Cortex of kidney (tissue), 1 donor: ENCODE measurements at places on chromosomes 2 and 18.

DNA sequence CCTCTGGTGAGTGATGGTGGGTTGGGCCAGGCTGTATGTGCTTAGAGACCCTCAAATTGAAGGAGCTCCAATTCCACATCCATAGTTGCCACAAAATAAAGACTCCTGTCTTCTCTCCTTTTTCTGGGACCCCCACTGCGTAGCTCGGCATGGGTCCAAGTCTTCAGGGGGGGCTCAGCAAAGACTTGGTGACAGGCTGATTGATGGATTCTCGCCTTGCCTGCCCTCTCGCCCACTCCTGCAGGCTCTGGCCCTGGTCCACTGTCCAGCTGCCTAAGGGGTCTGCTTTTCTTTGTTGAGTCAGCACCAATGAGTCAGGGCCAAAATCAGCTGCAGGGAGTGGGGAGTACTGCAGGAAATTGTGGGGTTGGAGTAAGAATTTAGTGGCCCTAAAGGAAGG, 21.5 kb downstream of the RPL37A start:
- no peak for DNase-seq

GRCh38 chr2:222364285-222364895, 60.0 kb upstream of the SGPP2 start:
- DNase-seq, result no peak

GRCh38 chr2:66432801-66433694, 1.9 kb upstream of the MEIS1 start:
- DNase-seq, result peak; percentile 18

DNA sequence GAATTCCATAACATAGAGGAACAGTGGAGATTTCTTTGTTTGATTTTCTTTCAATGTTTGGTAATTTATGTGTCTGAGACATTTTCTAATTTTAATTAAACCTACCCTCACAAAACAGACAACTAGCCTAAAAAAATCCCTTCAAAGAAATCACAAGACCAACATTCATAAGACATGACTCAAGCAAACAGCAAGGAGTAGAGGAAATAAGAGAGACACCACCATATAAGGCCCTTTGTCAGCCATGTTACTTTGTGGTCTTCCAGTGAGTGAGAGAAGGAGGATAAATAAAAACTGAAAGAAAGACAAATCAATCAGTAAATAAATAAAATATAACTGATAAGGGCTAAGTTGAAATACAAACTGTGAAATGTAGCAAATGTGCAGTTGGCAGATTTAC, 830.8 kb upstream of the SLC39A10 start:
- no peak for DNase-seq

GRCh38 chr2:147030966-147031720, 813.7 kb upstream of the ACVR2A start:
- DNase-seq, result no peak
